Gastrocnemius medialis (tissue), 4 donors: ENCODE measurements at places on chromosomes 16 and 17. TPM values are rescaled to one million over a fixed set of nuclear protein-coding genes. Genes with fewer than 3 reads are reported as not detected.

DNA sequence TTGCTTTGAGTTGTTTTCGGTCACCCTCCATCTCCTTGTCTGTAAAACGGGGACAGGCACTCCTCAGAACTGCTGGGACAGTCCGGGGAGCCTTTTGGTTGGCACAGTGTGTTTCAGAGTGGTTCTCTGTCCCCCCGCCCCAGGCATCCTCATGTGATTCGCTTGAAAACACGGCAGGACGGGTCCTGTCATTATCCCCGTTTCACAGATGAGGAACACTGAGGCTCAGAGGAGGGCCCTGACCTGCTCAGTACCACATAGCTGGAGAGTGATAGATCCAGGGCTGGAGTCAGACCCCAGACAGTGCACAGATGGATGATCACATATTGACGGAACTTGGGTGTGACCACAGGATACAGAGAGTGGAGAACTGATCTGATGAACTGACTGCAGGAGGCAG, 13.5 kb upstream of the ADGRG1 start:
- no peak overlapping the region for H3K27ac ChIP-seq
- no peaks in the 10 kb centered on the region for H3K4me1 ChIP-seq
- no peak for DNase-seq
- no peak overlapping the region for H3K4me3 ChIP-seq
- no peaks in the 10 kb centered on the region for H3K27me3 ChIP-seq

- no peaks in the 10 kb centered on the region for H3K36me3 ChIP-seq
- no peaks in the 10 kb centered on the region for H3K27me3 ChIP-seq
- no peak for DNase-seq
Observed at GRCh38 chr16:87939562-87940423, 3.5 kb upstream of the CA5A start.

DNA sequence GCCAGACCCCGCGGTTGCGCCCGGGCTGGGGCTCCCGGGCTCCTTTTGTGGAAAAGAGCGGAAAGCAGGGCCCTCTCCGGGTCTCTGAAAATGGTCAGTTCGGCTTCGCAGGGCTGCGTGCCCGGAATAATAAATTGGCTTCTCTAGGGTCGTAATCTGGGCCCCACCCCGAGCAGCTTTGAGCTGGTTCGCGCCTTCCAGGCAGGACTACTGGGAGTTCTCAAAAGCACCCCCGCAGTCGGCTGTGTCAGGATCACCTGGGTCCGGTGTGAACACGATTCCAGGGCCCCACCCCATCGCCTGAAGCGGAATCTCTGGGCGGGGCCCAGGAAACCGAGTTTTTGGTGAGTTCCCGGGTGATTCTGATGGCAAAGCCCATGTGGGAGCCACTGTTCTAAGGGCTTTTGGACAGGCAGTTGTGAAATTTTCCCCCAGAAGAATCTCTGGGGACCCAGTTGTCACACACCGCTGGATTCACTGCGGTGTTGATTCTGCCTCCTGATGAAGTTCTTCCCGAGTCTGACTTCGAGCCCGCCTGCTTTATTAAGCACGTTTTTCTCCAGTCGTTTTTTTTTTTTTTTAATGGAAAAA, 77.0 kb downstream of the MRC2 start:
- peak overlapping the region; percentile 30 for H3K27ac ChIP-seq
- no peak for DNase-seq
- H3K4me3 ChIP-seq, result peak overlapping the region; percentile 35
- H3K36me3 ChIP-seq, result no peaks in the 10 kb centered on the region

DNA sequence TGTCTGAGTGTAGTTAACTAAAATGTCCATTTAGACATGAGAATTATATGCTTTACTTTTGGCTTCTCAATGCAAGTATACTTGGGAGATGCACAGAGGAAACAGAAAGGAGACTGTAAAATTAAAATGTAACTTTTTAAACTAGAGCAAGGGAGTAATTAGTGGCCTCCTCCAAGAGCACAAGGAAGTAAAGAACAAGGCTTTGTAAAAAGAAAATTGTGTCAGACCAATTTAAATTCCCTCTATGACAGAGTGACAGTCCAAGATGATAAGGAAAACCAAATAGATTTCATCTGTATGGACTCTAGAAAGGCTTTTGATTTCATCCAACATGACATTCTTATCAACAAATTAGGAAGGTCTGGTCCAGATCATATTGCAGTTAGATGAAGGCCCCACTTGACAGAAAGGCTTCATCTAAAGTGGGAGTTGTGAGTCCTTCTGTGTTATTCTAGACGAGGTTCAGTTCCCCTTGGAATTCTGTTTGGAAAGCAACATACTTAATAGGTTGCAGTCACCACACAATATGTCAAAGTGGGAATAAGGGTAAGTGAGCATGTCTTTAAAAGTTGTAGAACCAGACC, 6.5 kb upstream of the CAPNS2 start:
- no peaks in the 10 kb centered on the region for H3K4me1 ChIP-seq
- H3K36me3 ChIP-seq, result no peaks in the 10 kb centered on the region
- no peak overlapping the region for H3K4me3 ChIP-seq

DNA sequence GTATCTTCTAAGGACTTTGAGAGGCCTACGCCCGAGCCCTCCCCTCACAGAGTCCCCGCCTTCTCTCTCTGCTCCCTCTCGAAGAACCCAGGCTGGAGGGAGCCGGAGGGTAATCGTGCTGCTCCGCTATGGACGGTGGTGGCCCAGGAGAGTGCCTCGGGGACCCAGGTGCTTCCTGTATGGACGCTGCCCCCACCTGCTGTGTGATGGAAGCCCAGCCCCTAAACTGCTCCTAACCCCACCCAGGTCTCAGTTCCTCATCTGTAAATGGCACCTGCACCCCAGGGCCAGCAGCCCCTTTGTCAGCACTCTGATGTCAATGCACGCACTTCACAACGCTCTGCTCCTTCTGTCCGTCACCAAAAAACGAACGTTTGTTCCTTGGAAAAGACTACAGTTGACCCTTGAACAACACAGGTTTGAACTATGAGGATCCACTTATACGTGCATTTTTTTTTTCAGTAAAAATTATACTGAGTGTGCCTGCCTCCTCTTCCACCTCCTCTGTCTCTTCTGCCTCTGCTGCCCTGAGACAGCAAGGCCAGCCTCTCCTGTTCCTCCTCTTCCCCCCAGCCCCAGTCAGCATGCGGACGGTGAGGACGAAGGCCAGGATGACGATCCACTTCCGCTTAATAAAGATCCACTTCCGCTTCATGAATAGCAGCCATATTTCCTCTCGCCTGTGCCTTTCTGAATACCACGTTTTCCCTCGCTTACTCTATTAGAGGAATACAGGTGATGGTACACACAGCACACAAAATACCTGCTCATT, 118.3 kb downstream of the BANP start:
- DNase-seq, result no peak
- no peak overlapping the region for H3K27ac ChIP-seq
- H3K27me3 ChIP-seq, result no peaks in the 10 kb centered on the region

- H3K27me3 ChIP-seq, result peaks cover 25% of the 10 kb centered on the region
- no peaks in the 10 kb centered on the region for H3K4me1 ChIP-seq
- no peaks in the 10 kb centered on the region for H3K36me3 ChIP-seq
- DNase-seq, result no peak
- H3K27ac ChIP-seq, result no peak overlapping the region
Observed at GRCh38 chr17:79124513-79125209, 50.0 kb downstream of the ENGASE start.

GRCh38 chr16:85662482-85662812, 26.3 kb downstream of the GINS2 start:
- H3K27ac ChIP-seq, result no peak overlapping the region
- no peaks in the 10 kb centered on the region for H3K27me3 ChIP-seq
- H3K4me3 ChIP-seq, result no peak overlapping the region

GRCh38 chr17:44044071-44044470, 22.4 kb downstream of the LSM12 start:
- no peaks in the 10 kb centered on the region for H3K27me3 ChIP-seq
- no peak for DNase-seq
- H3K4me1 ChIP-seq, result peaks cover 27% of the 10 kb centered on the region
- H3K27ac ChIP-seq, result no peak overlapping the region

GRCh38 chr16:49399594-49400364, 26.2 kb downstream of the C16orf78 start:
- no peaks in the 10 kb centered on the region for H3K4me1 ChIP-seq
- peaks cover 5% of the 10 kb centered on the region for H3K27me3 ChIP-seq
- H3K4me3 ChIP-seq, result no peak overlapping the region
- DNase-seq, result no peak
- H3K27ac ChIP-seq, result no peak overlapping the region

DNA sequence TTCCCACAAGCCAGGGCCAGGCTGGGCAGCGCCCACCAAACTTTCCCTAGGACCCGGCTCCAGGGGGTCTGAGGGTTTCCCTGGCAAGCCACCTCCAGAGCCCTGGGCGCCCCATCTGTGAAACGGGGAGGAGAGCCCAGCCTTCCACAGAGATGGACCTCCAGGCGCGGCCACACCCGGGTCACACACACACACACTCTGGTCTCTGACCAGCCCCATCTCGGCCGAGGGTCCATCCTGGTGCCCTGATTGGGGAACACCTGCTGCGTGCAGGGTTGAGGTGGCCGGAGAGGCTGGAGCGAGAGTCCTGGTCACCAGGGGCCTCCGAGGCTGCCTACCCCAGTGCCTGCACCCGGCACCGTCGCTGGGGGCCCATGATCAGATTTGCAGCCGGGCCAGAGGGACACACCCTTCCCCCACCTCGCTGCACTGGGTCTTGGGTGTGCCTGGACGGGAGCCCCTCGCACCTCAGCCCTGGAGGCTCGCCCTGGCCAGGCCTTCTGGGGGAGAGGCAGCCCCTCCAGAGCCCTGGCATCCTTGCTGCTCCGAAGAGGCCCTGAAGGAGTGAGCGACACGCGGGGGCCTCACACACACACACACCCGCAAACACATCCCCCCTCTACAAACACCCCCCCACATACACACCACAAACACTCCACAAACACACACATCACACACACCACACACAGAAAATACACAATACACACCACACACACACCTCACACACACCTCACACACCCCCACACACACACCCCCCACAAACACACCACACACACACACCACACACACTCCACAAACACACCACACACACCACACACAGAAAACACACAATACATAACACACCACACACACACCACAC, 29.7 kb downstream of the SLC25A10 start:
- no peak overlapping the region for H3K27ac ChIP-seq
- DNase-seq, result no peak
- peaks cover 29% of the 10 kb centered on the region for H3K27me3 ChIP-seq
- H3K36me3 ChIP-seq, result no peaks in the 10 kb centered on the region
- H3K4me3 ChIP-seq, result no peak overlapping the region

- no peak overlapping the region for H3K27ac ChIP-seq
- no peaks in the 10 kb centered on the region for H3K4me1 ChIP-seq
- H3K27me3 ChIP-seq, result no peaks in the 10 kb centered on the region
- DNase-seq, result no peak
- H3K4me3 ChIP-seq, result no peak overlapping the region
Observed at GRCh38 chr17:61621317-61621716, 30.3 kb upstream of the NACA2 start.

DNA sequence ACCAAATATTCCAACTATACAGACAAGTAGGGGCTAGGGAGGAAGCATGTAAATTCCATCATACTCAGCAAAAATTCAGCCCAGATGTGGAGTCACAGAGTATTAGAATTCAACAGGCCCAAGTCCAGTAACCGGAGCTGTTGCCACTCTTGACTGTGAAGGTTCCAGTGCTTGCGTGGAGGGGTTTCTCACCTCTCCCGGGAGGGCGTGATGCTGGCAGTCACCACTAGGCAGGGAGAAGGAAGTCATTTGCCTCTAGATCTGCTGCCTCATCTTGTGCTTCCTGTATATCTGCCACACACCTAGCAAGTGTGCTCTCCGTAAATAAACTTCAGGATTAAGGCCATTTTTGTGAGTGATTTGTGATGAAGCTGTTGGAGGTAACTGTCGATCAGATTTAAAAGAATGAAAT, 1.0 kb upstream of the CKLF start:
- H3K27me3 ChIP-seq, result no peaks in the 10 kb centered on the region
- peaks cover 33% of the 10 kb centered on the region for H3K4me1 ChIP-seq
- no peak for DNase-seq
- no peak overlapping the region for H3K4me3 ChIP-seq
- H3K27ac ChIP-seq, result peak overlapping the region; percentile 94

GRCh38 chr17:38761612-38762011, 9.1 kb downstream of the PSMB3 start:
- no peaks in the 10 kb centered on the region for H3K36me3 ChIP-seq
- H3K27ac ChIP-seq, result no peak overlapping the region
- no peaks in the 10 kb centered on the region for H3K4me1 ChIP-seq
- DNase-seq, result no peak
- H3K4me3 ChIP-seq, result no peak overlapping the region

- H3K4me1 ChIP-seq, result no peaks in the 10 kb centered on the region
- peaks cover 33% of the 10 kb centered on the region for H3K27me3 ChIP-seq
- no peak overlapping the region for H3K4me3 ChIP-seq
- no peak for DNase-seq
- H3K27ac ChIP-seq, result no peak overlapping the region
Observed at GRCh38 chr16:1116693-1117077, 20.6 kb upstream of the C1QTNF8 start.

- no peaks in the 10 kb centered on the region for H3K27me3 ChIP-seq
- DNase-seq, result no peak
- no peak overlapping the region for H3K4me3 ChIP-seq
- H3K36me3 ChIP-seq, result no peaks in the 10 kb centered on the region
- H3K4me1 ChIP-seq, result peaks cover 15% of the 10 kb centered on the region
Observed at GRCh38 chr17:75826561-75827307, 17.5 kb downstream of the UNC13D start.

DNA sequence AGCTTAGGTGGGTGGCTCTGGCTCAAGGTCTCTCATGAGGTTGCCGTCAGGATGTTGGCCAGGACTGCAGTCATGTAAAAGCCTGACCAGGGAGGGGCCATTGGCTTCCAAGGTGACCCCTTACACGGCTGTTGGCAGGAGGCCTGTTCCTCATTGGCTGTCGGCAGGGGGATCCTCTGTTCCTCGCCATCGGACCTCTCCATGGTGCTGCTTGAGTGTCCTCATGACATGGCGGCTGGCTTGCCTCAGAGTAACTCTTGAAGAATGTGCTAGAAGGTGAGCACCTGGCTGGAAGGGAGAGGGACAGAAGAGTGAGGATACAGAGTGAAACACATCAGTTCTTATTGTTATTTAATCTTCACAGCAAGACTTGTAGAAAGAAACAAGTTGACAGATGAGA, 4.7 kb upstream of the RPRML start:
- H3K4me3 ChIP-seq, result no peak overlapping the region
- H3K27ac ChIP-seq, result peak overlapping the region; percentile 0
- no peaks in the 10 kb centered on the region for H3K36me3 ChIP-seq
- H3K4me1 ChIP-seq, result peaks cover 17% of the 10 kb centered on the region
- peaks cover 14% of the 10 kb centered on the region for H3K27me3 ChIP-seq

SLC16A11 gene
- not detected for total RNA-seq

CD300LG gene
- total RNA-seq, result 23.0 TPM

ABCC6 gene
- total RNA-seq, result 0.36 TPM

ALOX15 gene
- total RNA-seq, result not detected

KRTAP4-9 gene
- total RNA-seq, result not detected

CDT1 gene
- total RNA-seq, result not detected

CA4 gene
- 7.2 TPM for total RNA-seq

METRN gene
- total RNA-seq, result 42.1 TPM

KRTAP17-1 gene
- total RNA-seq, result not detected
